ENCODE measurements at places on chromosomes 7 and 10.

DNA sequence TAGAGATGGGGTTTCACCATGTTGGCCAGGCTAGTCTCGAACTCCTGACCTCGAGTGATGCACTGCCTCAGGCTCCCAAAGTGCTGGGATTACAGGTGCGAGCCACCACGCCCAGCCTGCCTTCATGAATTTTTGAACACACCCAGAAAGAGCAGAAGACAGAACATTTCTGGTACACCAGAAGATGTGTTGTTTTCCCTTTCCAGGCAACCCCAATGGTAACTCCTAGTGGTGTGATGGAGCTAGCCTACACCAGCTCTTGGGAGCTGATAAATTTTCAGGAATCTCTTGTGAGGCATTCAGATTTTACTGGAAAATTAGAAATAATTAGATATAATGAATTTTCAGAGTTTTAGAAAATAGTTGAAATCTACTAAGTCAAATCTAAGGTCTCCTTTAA lies 904 bp upstream of the CCDC7 start:
- no peak for DNase-seq

DNA sequence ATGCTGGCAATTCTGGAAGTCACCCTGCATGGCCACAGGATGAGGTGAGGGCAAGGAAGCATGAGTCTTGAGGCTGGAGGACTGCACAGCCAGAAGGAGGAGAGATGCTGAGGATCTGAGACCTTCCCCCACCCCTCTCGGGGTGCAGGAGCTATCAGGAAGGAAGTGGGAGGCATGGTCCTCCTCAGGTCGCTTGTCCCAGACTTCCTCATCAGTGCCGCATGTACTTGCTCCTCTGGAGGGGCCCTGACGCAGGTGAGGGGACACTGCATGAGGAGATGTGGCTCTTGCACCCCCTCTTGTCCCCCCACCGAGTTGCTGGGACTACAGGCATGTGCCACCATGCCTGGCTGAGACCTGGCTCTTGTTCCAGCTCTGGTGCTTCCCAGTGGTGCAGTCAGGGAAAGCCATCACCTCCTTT lies 5.7 kb upstream of the ZMIZ1 start:
- no peak for DNase-seq

DNA sequence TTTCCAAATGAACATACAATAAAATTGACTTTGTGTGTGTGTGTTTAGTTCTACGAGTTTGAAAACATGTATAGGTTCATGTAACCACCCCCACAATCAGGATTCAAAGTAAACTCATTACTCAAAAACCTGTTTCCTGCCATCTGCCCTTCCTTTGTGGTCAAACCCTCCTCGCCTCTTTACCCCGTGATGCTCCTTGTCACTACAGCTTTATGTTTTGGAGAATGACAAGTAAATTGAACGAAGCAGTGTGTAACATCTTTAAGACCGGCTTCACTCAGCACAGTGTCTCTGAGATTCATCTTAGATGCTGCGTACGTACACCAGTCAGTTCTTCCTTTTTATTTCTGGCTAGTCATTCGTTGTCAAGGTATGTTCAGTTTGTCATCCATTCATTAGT lies 54.6 kb upstream of the MKI67 start:
- DNase-seq: no peak

GRCh38 chr7:71659622-71660021 lies 527.7 kb downstream of the GALNT17 start:
- no peak for DNase-seq

GRCh38 chr7:143285470-143285778 lies 666 bp downstream of the TMEM139 start:
- no peak for DNase-seq

Measured in activated CD4-positive, alpha-beta T cell treated with anti-CD3 and anti-CD28 coated beads for 24 hours (primary cell).